ENCODE measurements at places on chromosomes 11 and 22. TPM values are rescaled to one million over a fixed set of nuclear protein-coding genes. Genes with fewer than 3 reads are reported as not detected.

DNA sequence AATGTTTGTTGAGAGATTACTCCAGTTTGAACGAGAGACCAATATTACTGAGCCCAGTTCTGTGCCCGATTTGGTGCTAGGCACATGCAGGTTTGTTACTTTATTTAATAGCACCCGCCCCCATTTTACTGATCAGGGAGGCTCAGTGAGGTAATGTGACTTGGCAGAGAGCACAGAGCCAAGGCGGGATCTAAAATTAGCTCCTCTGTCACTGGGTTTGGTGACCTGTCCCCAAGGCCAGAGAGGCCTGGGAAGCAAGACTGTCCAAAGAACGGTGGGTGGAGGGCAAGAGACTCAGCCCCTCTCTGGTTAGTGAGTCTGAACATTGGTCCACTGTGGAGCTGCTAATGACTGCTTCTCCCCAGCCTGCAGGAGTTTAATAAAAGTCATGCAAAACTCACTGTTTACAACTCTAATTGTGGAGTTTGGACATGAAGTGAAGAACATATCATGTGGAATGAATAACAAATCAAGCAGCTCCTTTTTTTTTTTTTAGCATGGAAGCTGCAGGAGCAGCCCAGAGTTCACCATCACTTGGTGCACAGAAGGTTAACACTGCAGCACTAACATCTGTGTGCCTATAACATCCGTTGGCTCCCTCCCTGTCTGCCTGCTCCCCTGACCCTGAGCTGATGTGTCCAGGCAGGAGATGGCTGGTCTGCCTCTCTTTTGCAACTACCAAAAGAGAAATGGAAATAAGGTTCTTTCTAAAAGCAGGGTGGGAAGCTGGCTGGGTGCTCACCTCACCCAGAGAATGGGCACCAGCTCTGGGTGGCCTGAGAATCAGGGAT, 39.0 kb downstream of the CSNK2A3 start:
- DNase-seq, result no peak

The NAALAD2 gene
- not detected for polyA plus RNA-seq

DNA sequence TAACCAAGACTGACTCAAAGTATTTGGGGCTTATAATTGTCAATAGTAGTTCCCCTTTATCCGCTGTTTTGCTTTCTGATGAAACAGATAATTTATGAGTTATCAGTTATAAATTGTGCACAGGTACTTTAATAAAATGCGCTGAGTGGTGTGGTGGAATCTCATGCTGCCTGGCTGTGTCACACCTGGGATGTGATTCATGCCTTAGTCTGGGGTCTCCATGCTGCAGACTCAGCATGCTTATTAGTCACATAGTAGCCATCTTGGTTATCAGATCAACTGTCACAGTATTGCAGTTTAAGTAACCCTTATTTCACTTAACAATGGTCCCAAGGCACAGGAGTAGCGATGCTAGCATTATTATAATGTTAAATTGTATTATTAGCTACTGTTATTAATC, 995.2 kb downstream of the NTM start:
- DNase-seq, result no peak

GRCh38 chr11:122273476-122274191, 157.6 kb upstream of the BLID start:
- DNase-seq, result no peak

- no peak for DNase-seq
These were observed 837 bp upstream of the BID start for GRCh38 chr22:17774926-17775685.

- DNase-seq, result no peak
These were observed 18.4 kb upstream of the TAB1 start for GRCh38 chr22:39381009-39381755.

The GNG3 gene
- not detected for polyA plus RNA-seq

- DNase-seq, result no peak
These were observed 122.2 kb downstream of the C11orf58 start for GRCh38 chr11:16860617-16861016.

- no peak for DNase-seq
These were observed 7.6 kb upstream of the MCM5 start for GRCh38 chr22:35392357-35392756.

DNA sequence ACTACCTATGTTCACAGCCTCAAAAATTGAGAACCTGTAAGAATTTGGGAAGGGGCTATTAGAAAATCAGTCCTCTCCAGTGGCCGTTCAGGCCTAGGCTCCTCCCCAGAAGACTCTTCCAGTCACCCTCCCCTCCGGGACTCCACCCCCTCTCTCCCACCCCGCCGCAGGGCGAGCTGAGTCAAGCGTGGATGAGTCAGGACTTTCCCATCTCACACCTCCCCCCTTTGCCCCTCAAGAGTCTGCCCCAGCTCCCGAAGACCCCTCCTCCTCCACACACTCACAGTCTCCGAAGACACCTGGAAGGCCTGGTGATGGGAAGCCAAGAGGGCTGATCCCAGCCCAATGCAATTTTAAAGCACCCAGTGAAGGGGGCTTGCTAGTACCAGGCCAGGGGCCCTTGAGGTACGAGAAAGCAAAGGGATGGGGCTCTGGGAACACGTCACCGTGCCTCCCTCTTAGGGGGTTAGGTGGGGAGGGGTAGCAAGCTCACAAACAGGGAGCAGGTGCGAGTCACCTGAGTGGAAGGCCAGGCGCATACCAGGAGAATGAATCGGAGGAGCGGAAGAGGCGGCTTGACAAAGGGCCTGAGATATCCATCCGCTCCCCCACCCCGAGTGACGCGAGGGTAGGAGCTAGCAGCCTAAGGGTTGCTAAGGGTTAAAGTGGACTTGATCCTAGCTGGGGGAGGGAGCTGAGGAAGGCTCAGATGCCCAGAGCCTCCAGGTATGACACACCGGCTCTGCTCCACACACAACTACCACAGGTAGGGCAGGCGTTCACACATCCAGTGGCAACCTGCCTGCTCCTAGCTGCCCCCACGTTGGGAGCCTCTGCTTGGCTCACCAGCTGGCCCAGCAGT, 13.6 kb downstream of the BCL9L start:
- peak; percentile 66 for DNase-seq

The DEUP1 gene
- not detected for polyA plus RNA-seq

GRCh38 chr22:21707677-21708076, 27.9 kb downstream of the YPEL1 start:
- no peak for DNase-seq

- DNase-seq, result no peak
These were observed 869 bp downstream of the ZC3H7B start for GRCh38 chr22:41302021-41302767.

The RTN4R gene
- 0.40 TPM for polyA plus RNA-seq

GRCh38 chr11:75425422-75425821, 7.6 kb downstream of the KLHL35 start:
- DNase-seq, result no peak

GRCh38 chr11:3878258-3878584, 22.8 kb downstream of the STIM1 start:
- no peak for DNase-seq

The MRGPRE gene
- polyA plus RNA-seq, result not detected

DNA sequence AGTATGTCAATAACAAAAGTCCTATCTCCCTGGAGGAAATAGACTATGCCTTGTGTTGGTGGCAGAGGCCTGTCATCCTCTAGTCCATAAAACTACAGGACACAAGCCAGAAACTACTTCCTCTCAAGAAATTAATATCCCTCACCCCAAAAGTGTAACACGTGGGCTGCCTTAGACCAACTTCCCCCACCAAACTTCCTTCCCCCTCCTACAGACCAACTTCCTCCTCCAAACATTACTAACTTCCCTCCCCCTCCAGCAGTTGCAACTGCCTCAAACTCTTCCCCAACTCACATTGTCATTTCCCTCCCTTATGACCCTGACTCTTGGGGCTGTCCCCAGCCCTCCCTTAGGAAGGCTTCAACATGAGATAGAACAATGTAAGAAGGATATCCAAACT, 6.3 kb downstream of the OR52K2 start:
- DNase-seq, result no peak

The PRR33 gene
- not detected for polyA plus RNA-seq

DNA sequence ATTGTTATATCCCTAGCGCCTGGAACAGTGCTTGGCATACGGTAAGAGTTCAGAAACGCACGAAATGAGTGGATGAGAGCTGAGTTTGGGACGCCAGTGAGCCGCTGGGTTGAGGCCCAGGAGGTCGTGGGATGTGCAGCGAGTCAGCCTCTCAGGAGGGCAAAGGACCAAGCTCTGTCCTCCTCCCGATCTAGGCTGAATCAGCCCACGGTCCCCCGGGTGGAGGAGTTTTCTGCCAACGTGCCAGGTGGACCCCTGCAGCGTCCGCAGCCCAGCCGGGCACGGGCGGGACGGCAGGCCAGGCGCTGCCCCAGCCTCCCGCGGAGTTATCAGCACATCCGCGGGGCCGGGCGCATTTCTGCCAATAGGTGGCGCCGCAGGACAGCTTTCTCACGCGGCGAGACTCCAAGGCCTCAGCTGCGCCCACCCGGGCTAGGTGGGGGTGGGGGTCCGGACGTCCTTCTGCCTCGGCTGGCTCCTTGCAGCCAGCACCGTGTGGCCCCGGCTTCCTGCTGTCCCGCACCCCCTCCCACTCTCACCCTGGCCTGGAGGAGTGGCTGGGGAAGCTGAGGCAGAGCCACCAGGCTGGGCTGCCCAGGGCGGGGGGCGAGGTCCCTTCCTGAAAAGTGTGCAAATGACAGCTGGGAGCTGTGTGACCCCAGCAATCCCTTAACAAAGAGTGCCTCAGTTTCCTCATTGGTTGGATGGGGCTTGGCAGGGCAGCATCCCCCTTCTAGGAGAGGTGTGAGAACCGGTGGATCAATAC, 2.2 kb upstream of the RPS19BP1 start:
- no peak for DNase-seq

- no peak for DNase-seq
These were observed 275.3 kb downstream of the C11orf87 start for GRCh38 chr11:109697140-109697843.
